ENCODE measurements at places on chromosomes 12 and 14.

DNA sequence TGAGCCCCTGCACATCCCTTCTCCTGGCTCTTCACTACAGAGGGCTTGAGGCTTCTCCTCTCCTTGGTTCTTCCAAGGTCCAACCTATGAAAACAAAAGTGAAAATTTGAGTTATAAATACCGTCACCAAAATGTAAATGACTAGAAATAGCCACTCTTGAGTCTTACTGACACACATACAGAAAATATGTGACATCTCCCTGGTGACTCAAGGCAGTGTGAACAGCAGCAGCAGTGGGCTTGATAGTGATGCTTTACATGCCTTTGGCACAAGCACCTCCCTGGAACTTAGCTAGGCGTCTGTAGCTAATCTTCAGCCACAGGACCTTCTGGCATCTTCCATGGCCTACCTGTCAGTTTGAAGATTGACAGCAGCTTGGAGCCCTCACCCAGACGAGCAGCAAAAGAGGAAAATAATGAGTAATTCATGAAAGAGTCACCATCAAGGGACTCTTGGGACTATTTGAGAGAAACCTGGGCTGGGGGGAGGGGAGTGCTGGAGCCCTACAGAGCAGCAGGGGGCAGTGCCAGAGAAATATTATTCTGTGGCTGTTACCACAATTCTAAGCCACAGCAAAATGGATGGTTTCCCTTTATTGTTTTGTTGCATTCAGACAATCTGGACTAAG lies 158.0 kb downstream of the KCNK10 start:
- no peak for DNase-seq

DNA sequence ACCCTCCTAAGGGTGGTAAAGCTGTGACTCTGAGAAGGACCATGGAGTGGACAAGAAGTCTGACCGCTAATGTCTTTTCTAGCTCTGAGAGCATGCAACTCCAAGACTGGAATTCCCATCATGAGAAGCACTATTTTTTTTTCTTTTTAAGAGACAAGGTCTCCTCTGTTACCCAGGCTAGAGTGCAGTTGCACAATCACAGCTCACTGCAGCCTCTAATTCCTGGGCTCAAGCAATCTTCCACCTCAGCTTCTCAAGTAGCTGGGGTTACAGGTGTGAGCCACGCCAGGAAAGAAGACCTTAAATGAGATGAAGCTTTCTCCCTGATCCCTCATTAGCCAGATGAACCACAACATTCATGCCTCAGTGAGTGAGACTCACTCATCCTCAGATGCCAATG lies 19.2 kb downstream of the VDR start:
- DNase-seq = no peak

- DNase-seq = peak; percentile 16
Observed at GRCh38 chr14:77584809-77585208, 31.6 kb downstream of the SPTLC2 start.

DNA sequence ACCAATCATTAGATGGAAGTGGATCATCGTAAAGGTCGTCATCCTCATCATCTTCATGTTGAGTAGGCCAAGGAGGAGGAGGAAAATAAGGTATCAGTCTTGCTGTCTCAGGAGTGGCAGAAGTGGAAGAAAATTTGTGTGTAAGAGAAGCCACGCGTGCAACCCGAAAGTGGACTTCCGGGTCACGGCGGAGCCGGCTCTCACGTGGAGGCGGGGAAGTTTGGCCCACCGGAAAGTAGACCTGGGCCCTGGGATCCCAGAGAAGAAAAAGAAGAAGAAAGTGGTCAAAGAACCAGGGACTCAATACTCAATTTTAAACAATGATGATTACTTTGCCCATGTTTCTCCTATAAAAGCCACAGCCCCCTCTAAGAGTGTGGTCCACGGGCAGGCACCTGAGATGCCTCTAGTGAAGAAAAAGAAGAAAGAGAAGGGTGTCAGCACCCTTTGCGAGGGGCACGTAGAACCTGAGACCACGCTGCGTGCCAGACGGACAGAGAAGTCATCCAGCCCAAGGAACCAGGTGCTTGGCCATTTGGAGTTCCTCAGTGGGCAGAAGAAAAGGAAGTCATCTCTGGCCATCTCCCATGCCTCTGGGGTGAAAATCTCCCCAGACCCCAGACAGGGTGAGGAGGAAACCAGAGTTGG lies 365.8 kb downstream of the BCAT1 start:
- DNase-seq = no peak

DNA sequence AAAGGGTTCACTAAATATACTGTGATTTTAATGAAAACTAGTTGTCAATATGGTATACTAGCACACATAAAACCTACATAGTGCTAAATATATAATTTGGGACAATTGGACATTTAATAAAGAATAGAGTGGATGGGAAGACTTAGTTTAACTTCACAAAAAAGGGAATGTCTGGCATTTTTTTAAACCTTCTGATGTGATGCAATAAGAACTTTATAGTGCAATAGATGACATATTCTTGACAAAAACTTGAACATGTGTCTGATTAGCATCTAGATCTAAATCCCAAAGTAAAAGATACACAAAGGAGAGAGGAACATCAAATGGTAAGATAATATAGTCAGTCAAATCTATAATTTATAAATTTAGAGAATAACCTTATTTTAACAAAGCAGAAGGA lies 488.3 kb upstream of the SYT1 start:
- no peak for DNase-seq

GRCh38 chr12:100101000-100101399 lies 41.7 kb downstream of the BLTP3B start:
- no peak for DNase-seq

GRCh38 chr12:18320036-18320617 lies 58.8 kb downstream of the PIK3C2G start:
- DNase-seq = no peak

GRCh38 chr12:7806863-7807487 lies 17.8 kb downstream of the NANOG start:
- peak; percentile 14 for DNase-seq

DNA sequence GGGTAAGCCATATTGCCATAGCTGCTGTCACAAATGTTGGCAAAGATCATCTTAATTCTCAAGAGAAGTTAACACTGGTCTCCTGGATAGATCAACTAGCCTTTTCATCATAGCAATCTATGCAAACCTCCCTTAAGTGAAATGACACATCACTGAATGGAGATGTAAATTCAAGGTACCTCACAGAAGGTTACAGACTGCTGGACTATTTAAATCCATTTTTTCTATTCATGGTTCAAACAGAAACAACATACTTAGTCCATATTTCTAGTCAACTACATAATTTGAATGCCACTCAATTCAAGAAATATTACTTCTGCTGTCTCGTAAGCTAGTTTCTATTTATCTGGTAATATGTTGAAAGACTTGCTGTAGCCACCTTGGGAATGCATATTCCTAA lies 748.3 kb downstream of the C12orf50 start:
- no peak for DNase-seq

DNA sequence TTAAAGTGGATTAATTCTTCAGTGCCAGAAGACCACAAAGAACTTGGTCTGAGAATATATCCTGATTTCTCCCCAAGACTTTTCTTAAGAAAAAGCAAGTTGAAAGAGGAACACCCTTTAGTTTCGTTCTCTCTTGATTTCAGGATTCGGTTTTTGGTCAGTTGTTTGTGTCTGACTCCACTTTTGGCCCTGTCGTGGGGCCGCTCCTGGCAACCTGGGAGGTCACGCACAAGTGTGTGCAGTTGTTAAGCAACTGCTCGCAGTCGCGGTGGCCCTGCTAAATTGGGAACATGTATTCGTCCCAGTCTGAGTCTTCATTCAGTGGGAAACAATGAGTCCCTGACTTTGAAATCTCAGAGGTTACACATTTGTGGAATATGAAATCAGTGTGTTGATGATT lies 68.7 kb downstream of the RGS6 start:
- peak; percentile 8 for DNase-seq

GRCh38 chr12:97638739-97639138 lies 176.1 kb downstream of the RMST start:
- DNase-seq = no peak

- DNase-seq = no peak
Observed at GRCh38 chr12:90322006-90322405, 613.4 kb upstream of the ATP2B1 start.

- no peak for DNase-seq
Observed at GRCh38 chr12:3641428-3642018, 111.4 kb downstream of the CRACR2A start.

DNA sequence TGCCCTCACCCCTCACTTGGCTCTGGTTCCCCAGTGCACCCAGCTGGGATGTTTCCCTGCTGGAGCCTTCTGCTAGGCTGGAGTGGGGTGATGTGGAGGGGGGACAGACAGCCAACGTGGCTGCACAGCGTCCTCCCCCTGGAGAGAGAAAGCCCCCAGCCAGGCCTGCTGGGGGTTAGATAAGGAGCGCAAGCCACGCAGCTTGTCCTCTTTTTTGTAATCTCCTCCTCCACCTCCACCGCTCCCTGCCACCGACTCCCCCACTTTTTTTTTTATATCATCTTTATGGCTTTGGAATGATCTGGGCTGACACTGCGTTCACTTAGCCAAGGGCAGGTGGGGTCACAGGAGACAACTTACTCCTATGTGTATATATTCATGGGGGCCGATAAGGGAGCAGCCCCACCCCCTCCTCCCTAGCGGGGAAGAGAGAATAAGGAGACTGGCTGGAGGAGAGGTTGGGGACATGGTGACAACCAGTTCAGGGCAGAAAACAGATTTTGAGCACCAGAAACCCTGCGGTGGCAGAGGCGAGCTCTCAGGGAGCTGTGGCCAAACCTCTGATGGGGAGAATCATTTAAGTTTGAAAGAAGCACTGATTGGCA lies 169.9 kb upstream of the LHX5 start:
- no peak for DNase-seq

DNA sequence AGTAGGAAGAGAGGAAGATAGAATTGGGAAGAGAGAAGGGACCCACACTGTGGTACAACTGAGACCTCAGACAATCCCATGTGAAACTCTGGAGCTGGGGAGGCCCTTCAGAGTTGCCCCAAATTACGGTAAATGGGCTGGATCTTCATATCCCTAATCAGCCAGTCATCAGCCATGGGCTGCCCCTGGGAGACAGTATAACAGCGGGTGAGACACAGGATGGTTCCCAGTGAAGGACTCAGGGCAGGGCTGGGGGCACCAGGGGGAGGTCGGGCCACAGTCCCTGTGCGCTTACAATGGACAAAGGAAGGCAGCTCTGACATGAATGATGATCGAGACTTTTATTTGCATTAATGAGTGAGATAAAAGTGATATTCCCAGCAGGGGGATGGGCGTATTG lies 74.2 kb upstream of the BDKRB2 start:
- no peak for DNase-seq

DNA sequence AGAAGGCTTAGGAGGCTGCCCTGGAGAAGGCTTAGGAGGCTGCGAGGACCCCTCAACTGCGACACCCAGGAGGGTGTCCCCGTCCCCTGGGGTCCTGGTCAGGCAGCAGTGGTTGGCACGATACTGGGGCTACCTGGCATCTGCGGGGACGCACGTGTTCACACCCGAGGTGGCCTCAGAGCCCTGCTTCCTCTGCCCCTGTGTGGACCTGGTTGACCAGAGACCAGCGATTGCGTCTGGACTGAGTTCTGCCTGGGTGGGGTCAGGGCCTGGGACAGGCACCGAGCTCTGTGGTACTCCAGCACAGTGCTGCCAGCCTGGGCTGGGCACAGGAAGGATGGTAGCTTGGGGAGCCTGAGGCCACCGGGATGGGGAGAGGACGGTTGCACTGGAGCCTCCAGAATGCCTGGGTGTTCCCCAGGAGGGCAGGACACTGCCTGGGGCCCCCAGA lies 735 bp downstream of the ASPG start:
- DNase-seq = no peak

DNA sequence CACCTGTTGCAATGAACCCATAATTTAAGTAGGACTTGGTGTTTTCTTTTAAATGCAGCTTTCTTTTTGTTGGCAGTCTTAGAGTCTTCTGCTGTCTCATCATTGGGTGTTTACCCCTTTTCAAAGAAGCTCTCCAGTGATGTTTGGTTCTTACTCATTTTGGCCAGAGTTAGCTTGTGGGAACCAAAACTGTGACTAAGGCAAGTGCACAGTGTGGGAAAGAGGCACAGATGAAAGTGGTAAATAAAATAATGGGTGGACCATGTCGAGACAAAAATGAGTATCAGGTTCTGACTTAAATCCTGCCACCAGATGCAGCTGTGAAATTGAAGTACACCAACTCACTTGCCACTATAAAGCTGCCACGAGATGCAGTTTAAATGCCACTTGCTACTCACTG lies 615.4 kb upstream of the MIS18BP1 start:
- no peak for DNase-seq

DNA sequence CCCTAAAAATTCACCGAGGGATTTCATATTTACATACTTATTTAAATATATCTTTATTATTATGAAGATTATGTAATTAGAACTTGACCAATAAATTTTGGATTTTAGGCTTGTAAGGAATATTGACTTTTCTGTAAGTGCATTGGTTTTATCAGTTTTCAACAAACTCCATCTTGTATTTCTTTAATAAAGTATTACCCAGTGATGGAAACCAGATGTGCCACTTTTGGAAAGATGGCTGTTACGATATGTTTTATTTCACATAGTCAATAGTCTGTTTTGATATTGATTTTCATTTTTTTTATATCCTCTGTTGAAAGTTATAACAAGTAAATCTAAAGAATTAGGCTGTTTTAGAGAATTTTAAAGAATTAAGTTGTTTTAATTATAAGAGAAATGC lies 1.8 kb downstream of the MON2 start:
- DNase-seq = no peak

GRCh38 chr12:92506460-92506859 lies 196.3 kb upstream of the PLEKHG7 start:
- no peak for DNase-seq

GRCh38 chr14:102675396-102675795 lies 82.9 kb downstream of the RCOR1 start:
- DNase-seq = no peak

- DNase-seq = no peak
Observed at GRCh38 chr12:48947727-48948126, 9.6 kb downstream of the ARF3 start.

- DNase-seq = no peak
Observed at GRCh38 chr12:95548056-95548538, 3.2 kb downstream of the USP44 start.

- no peak for DNase-seq
Observed at GRCh38 chr12:78792052-78792698, 72.4 kb upstream of the SYT1 start.

GRCh38 chr14:97977651-97978261 lies 1180.6 kb downstream of the VRK1 start:
- DNase-seq = peak; percentile 47

GRCh38 chr14:38311655-38312054 lies 55.8 kb upstream of the CLEC14A start:
- DNase-seq = no peak

- DNase-seq = no peak
Observed at GRCh38 chr14:20692116-20692751, 3.7 kb downstream of the ANG start.

- no peak for DNase-seq
Observed at GRCh38 chr14:80787876-80788275, 153.7 kb downstream of the CEP128 start.

GRCh38 chr12:38523920-38524319 lies 207.3 kb downstream of the ALG10B start:
- DNase-seq = no peak

- DNase-seq = no peak
Observed at GRCh38 chr12:42585841-42586216, 3.7 kb downstream of the PRICKLE1 start.
